Dorsolateral prefrontal cortex (tissue), 122 donors: ENCODE measurements at places on chromosomes 5 and 9. TPM values are rescaled to one million over a fixed set of nuclear protein-coding genes. Genes with fewer than 3 reads are reported as not detected.

Gene CDH9
- total RNA-seq: 49.6 TPM

Gene MLANA
- total RNA-seq: not detected

Gene ZNF300
- 3.2 TPM for total RNA-seq

Gene SHOC1
- not detected for total RNA-seq

Gene NKD2
- total RNA-seq: 14.0 TPM

Gene UGT3A2
- total RNA-seq: 0.67 TPM

Gene DNAI1
- 3.4 TPM for total RNA-seq

Gene OTP
- total RNA-seq: not detected

Gene SLCO4C1
- total RNA-seq: 1.9 TPM

Gene RASEF
- 0.59 TPM for total RNA-seq

DNA sequence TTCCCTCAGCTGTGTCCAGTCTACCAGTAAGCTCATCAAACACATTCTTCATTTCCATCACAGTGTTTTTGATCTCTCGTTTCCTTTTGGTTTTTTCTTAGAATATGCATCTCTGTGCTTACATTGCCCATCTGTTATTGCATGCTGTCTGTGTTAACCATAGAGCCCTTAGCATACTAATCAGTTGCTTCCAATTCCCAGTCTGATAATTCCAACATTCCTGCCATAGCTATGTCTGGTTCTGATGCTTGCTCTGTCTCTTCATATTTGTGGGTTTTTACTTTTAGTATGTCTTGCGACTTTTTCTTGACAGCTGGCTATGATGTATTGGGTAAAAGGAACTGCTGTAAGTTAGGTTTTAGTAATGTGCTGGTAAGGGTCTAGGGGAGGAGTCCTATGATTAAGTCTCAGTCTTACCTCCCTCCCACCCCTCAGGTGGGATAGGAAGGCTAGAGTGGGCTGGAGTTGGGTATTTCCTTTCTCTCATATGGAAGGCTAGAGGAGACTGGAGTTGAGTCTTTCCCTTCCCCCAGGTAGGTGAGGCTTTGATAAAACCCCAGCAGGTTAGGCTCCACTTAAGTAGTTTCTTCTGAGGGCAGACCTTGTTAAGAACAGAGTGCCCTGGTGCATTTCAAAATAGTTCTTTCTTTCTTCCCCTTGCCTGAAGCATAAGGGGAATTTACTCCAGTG is 99.1 kb upstream of the RASGRF2 start:
- DNase-seq: no peak

GRCh38 chr9:85594316-85594715 is 147.4 kb downstream of the AGTPBP1 start:
- DNase-seq: no peak

- DNase-seq: no peak
Observed at GRCh38 chr5:139745132-139745799, 50.3 kb upstream of the PSD2 start.

GRCh38 chr5:176501333-176501732 is 35.9 kb downstream of the RNF44 start:
- DNase-seq: no peak

DNA sequence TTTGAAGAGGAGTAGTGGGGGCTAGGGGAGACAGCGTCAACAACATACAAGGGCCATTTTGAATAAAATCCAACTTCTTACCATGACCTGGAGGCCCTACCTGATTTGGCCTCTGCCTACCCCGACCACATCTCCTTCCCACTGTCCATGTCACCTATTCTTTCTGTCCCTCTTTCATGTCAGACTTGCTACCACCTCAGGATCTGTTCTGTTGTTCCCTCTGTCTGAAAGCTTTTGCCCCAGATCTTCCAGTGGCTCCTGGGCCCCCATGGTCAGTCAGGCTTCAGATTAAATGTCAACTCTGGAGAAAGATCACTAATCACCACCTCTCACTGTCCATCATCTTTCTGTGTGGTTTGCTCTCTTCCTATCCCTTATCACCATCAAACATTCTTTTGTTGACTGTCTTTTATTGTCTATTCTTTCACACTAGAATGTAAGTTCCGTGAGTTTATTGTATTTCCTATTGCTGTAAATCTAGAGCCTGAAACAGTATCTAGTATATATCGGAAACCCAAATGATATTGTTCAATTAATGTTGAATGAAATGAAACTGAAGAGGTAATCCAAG is 31.2 kb upstream of the APC start:
- DNase-seq: no peak

DNA sequence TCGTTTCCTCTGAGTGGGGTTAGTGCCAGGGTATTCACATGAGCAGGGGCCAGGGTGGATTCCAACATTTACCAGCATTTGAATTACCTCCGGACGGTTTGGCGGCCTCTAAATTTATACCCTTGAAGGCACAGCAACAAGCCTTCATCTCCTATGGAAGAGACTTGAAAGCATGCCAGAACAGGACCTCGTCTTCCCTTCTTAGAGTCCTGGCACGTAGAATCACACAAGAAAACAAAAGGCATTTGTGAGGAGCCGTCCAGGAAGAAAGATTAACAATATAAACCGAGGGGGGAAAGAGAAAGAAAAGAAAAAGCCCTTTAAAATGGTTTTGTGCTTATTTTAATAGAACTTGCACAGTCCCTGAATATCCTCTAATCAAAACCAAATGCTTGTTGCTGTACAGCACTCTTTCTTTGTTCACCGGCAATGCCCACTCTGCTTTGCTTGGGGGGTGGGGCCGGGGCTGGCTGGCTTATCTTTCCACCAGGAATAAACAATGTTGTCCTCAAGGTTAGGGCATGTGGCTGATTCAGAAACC is 575.8 kb upstream of the ZNF462 start:
- DNase-seq: no peak

DNA sequence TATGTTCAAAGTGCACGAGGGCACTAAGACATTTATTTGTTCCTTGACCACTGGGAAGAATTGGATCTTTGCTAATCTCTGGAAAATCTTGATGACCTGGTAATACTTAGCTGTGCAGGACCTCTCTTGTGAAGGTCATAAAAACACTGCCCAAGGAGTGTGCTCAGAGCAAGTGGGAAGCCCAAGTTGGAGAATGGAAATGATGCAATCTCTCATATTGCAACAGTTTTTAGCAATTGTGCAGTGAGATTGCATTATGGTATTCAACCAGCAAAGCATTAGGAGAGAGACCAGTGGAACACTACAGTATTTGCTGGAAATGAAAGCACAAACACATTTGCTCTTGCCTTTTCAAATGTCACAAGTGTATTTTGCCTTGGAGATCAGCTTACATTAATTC is 34.5 kb downstream of the TXNDC8 start:
- no peak for DNase-seq

DNA sequence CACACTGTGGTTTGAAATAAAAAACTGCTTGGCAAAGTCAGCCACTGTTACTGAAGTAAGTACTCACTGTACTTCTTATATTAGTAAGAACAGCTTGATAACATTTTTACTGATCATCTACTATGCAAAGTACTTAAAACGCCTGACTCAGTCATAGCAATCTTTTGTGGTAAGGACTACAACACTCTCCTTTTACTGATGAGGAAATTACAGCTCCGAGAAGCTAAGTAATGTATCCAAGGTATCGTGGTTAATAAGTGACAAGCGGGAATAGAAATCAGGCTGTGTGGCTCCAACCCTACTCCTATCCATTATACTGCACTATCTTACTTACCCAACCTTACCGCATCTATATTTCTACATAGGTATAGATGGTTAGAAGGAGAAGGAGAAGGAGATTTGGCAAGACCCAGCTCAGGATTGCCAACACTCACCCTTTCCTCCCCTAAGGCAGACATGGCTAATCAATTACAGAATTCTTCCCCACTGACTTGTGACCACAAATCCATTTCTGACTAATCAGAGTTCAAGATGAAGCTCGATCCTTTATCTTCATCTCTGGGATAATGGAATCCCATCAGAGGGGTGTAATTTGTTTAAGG is 281.4 kb downstream of the SPOCK1 start:
- no peak for DNase-seq

DNA sequence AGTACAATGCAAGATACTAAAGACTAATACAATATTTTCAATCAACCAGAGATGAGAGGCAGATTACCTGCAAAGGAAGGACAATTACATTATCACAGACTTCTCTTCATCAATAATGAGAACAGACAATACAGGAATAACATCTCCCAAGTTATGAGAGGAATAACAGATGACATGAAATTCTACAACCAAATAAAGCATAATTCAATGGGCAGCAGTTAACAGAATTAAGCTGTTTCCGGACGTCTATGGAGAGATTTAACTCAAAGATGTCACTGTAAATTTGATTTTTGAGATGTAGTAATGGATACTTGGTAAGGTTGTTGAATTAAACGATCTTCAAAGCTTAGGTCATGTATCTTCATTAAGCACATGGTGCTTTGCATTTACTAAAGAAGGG is 19.8 kb upstream of the PARP8 start:
- no peak for DNase-seq

DNA sequence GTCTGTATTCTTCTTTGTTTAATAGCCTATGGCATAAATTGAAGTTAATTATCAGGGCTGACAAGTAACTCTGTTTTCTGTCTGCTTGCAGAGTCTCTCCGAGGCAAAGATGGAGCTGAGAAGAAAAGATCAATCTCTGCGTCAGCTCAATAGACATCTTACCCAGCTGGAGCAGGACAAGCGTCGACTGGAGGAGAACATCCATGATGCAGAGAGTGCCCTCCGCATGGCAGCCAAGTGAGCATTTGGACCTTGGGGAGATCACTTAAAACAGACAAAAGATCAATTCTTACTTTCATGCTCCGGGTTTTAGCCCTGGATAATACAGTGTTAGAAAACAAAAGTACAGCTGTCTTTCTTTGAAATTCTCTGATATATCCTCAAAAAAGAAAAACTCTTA is 293.8 kb downstream of the CCDC171 start:
- DNase-seq: no peak

DNA sequence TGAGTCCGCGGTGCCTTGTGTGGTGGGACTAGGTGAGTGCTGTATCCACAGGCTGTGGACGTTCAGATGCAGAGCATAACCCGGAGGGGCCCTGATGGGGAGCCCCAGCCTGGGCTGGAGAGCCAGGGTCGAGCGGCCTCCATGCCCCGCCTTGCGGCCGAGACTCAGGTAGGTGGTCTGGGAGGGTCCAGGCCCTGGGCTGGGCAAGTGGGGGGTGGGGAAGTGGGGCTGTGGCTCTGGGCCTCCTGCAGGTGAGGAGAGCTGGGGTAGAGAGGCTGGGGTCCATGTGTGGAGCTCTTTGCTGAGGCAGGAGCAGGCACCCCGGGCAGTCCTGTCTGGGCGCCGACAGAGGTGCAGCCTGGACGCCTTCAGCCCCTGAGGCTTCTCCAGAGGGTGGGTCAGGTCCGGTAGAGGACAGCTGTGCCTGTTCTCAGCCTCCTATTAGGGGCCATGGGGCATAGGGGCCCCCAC is 241.1 kb downstream of the CACNA1B start:
- DNase-seq: no peak

DNA sequence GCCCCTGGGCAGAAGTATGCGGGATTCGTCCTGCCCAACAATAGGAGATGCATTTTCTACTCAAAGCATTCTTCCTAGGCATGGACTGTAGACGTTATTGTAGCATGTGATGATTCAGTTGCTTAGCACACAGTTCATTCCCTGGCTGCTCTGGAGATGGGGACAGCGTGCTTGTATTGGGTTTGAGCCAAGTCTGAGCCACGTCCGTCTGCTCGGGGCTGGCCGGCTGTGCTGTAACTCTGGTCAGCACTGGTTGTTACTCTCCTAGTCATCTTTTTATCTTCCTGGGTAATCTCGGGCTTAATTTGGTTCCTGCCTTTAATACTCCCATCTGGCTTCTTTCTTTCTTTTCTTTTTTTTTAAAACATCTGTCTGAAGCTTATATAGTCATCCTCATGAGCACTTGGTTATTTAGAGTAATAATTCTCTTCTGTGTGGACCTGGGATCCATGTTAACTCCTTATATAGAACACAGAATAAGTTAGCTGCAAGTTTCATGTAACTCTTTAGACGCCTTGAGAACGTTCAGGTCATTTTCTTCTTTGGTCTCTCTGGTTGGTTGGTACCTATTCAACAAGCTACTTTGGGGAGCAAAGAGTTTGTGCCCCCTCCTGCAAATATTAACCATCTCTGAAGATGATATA is 118.8 kb upstream of the RPS23 start:
- DNase-seq: no peak

GRCh38 chr5:178526773-178527457 is 63.3 kb downstream of the COL23A1 start:
- no peak for DNase-seq

GRCh38 chr5:110940136-110940535 is 131.4 kb upstream of the TSLP start:
- DNase-seq: no peak

DNA sequence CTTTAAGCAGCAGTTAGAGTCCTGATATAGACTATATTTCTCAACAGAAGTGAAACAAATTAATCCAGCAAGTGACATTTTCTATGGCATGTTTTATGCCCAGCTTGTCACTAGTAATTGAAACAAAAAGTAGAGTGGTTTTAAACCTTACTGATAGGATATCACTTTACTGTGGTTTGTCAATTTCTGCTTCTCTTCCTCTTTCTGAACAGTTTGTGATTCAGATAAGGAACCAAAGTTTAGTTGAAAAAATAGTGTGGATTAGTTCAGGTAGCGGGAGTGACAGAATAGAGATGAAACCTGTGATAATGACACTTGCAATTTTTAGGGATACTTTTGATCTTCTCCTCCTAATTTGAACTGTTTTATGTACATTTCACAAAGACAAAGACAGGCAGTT is 485.7 kb upstream of the EDIL3 start:
- DNase-seq: no peak

DNA sequence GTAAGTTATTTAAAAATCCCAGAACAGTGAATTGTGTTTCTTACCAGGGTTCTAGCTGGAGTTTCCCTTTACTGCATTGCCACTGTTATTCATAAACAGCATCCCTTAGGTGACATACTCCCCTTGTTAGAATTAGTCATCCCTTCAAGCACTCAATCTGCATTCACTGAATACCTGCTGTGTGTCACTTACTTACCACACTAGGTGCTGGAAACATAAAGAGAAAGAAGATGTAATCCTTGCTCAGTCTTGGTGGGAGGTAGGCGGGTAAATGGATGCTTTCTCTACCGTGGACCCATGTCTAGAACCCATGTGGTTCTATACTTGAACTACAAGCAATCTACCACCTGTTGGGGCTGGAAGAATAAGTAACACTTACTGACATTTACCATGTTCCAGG is 371.6 kb downstream of the KDM4C start:
- DNase-seq: no peak

- no peak for DNase-seq
Observed at GRCh38 chr5:166860426-166860825, 1431.0 kb upstream of the WWC1 start.

DNA sequence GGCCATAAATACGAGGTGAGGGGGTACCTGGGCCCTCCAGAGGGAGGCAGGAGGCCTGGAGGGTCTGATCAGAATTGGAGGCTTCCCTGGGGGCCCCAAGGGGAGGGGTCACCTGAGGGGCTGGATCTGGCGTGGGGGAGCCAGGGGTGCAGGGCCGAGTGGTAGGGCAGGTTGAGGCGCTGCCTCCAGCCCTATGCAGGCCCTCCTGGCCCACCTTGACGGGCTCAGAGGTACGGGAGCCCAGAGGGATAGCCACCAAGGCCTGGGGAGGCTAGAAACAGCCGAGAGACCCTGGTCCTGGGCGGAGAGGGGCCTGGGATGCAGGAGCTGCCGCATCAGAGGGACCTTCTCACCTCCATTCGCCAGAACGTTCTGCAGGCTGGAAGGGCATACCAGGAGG is 24.3 kb downstream of the LHX3 start:
- no peak for DNase-seq

GRCh38 chr9:2602704-2603116 is 18.9 kb upstream of the VLDLR start:
- DNase-seq: no peak
